ENCODE measurements at places on chromosomes 11 and 22.

GRCh38 chr11:30546334-30546733 lies 39.8 kb downstream of the MPPED2 start:
- no peak for DNase-seq

- no peak for DNase-seq
Measured at GRCh38 chr11:80944758-80945157, 1503.9 kb upstream of the TENM4 start.

DNA sequence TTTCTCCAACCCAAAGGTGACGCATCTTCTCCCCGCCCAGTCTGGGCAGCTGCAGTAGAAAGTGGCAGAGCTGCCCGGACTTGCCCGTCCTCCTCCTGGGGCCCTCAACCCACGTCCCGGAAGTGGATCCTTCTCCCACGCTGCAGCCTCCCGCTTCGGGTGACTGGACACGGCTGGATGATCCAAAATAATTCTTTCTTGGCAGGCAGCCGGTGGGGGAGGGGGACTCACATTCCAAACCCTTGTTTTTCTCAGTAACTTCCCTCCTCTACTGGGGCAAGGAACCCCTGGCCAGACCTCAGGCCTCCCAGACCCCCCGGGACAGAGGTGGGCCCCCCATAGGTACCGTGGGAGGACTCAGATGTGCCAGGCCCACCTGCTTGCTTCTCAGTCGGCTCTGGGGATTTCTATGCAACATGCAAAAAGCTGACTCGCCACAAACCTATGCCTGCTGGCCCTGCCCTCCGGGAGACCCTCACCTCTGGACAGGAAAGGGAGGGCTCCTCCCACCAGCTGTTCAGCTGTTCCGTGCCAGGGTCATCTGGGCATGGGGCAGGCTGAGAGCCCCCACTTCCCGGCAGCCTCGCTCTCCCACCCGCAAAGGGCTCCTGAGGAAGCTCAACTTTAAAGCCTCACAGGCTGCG lies 1.4 kb downstream of the PLXNB2 start:
- no peak for DNase-seq

DNA sequence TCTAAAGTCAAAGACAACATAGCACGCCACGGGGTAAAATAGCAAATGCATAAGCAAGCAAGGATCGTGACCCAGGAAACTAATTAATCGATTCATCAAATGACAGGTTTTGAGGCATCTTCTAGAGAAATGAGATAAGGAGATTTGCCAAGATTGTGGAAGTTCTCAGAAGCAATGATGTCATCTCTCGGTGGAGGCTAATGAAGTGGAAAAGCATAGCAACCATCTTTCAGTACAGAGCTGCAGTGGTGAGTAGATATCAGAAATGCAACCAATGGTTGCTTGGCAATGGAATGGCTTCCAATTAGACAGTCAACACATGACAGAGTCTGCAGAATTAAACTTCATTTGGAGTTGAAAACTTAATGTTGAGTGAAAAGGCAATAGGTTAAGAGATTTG lies 116.0 kb downstream of the KIRREL3 start:
- no peak for DNase-seq

DNA sequence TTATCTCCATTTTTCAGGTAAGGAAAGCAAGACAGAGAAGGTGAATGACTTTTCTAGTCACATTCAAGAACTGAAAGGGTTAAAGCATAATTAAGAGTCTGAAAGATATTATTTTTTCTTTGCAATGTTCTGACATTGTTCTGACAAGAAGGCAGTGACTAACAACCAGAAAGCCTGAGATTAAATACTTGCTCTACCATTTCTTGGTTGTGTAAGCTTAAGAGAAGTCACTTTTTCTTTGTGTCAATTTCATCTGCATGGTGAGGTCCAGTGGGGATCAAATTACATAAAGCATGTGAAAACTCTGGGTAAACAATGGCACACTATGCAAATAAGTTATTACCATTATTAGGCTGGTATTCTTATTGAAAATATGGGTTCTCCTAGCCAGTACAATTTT lies 73.7 kb downstream of the PHF21A start:
- no peak for DNase-seq

DNA sequence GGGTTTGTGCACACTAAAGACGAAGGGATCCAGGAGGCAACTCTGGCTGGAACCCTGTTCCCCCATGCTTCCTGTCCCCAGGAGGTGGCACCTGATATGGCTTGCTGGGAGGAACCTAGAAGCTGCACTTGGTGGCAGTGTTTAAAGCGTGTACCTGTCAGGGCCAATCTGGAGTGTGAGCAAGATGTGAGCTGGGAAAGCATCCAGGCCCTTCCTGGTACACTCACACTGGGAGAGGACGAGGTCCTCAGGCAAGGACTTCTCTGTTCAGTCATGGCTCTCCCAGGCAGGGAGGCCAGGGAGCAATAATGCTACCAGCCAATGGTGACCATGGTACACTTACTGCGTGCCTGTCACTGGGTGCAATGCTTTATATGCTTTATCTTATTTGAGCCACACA lies 130.7 kb upstream of the NECTIN1 start:
- DNase-seq, result no peak

DNA sequence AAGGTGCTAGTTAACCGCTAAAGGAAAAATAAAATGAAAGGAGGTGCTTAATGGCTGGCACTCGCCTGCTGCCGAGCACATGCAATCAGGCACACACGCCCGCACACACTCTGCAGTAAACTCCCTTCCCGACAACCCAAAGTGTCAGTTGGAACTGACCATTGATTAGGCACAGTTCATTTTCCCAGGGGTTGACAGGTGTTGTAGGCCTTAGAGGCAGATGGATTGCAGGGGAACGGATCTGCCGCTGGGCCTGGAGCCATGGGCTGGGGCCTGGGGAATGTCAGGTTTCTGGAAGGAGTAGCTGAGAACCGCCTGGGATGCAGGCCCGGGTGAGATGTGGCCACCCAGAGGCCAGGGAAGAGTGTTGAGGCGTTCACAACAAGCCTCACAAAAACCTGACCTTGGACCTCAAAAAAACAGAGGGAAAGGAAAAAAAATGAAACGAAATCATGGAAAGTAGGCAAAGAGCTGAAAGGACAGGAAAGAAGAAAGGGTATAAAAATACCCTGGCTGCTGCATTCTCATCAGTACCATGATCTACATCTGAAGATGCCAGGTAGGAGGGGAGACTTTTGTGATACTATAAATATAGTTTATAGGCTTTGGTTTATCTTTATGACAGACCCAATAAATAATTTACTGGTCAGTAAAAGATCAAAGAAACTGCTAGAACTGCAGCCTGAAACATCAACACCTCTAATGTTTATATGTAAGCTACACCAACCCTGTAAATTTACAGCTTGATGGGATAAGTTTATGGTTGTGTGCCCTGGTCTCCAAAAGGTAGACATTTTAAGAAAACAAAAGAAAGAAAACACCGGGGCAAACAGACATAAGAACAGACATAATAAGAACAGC lies 313.4 kb downstream of the BUD13 start:
- no peak for DNase-seq

- DNase-seq, result no peak
Measured at GRCh38 chr11:121889931-121890330, 226.1 kb downstream of the BLID start.

- DNase-seq, result no peak
Measured at GRCh38 chr11:2517016-2517385, 72.2 kb downstream of the KCNQ1 start.

DNA sequence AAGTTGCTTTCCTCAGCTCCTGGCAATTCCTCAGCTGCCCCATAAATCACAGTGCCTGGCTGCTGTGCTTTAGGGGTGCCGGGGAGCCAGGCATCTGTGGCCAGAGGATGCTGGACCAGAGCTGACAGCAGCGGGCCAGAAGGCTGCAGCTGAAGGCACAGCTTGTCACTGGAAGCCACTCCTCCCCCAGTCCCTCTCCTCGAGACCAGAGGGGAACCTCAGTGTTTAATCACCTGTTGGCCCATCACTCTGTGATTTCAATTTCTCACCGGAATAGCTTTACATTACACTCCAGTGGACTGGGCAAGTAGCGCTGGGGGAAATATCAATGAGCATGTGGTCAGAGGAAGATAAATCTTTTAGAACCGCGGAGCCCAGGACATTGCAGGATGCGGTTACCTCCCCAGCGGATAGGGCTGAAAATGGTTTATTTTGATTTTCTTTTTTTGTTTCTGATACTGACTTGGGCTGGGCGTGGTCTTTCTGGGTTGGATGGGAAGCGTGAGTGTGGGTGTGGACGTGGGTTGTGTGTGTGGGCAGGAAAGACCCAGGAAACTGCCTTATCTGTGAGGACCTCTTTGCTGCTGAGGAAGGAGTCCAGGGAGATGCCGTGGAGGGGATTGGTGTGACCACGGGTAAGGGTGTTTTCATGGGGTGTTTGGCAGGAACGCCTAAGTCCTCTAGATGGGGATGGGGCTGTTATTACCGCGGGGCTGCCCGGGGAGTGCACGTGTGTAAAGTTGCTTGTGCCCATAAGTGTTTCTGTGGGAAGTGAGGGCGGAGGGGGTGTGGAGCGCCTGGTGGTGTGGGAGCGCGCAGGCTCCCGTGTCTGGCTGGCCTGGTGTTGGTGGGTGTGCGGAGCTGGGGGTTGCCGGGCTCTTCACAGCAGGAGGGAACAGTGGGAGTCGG lies 4.0 kb downstream of the DAGLA start:
- DNase-seq, result peak; percentile 24

DNA sequence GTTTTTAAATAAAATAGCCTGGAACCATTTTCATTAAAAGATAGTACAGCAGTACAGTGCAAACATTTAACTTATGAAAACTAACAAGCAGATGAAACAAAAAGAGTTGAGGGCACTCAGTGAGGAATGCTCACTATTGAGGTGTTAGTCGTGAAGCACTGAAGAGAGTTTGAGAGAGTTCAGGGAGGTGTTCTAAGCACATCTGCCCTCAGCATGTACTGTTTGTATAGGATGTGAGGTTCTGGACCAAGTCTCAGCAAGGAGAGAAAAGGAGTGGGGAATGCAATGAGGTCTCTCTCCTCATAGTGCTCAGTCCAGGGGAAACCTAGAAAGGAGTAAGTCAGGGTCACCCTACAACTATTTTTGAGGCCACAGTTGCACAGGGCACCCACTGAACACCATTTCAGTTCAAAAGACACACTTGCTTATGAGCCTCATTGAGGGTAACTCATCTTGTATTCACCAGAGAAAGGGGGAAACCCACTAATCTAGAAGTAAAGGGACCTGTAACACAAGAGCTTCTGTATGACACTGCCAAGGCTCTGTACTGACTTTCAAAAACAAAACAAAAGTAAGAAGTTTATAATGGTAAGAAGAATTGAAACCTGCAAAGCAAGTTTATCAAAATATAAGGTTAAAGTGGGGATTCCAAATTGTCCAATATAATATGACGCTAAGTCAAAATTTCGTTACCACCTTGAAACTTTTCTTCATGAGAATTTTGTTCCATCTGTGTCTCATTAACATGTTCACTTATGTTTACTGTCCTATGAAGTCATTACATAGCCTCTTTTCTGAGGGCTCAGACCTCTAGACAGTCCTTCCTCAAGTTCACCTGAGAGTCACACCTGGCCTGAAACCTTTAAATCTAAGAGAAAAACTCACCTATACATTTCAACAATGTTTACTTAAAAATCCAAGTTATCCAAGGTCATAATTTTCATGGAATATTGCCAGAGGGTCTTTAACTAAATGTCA lies 275.3 kb downstream of the ETS1 start:
- DNase-seq, result no peak

DNA sequence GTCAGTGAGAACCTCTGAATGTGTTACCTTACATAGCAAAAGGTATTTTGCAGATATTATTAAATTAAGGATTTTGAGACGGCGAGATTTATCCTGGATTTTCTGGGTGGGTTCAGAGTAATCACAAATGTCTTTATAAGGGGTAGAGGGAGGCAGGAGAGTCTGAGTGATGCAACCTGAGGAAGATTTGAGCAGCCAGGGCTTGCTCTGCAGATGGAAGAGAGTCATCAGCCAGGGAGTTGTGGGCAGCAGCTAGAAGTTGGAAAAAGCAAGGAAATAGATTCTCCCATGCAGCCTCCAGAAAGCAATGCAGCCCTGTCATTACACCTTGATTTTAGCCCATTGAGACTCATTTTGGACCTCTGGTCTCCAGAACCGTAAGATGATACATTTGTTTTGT lies 4.1 kb upstream of the WDR74 start:
- no peak for DNase-seq

All from activated effector memory CD4-positive, alpha-beta T cell treated with Interleukin-2 at 50 U/mL for 16 hours (primary cell).